ENCODE measurements at places on chromosomes 2 and 18.

GRCh38 chr2:78251708-78252107 lies 729.5 kb upstream of the LRRTM4 start:
- DNase-seq, result no peak

DNA sequence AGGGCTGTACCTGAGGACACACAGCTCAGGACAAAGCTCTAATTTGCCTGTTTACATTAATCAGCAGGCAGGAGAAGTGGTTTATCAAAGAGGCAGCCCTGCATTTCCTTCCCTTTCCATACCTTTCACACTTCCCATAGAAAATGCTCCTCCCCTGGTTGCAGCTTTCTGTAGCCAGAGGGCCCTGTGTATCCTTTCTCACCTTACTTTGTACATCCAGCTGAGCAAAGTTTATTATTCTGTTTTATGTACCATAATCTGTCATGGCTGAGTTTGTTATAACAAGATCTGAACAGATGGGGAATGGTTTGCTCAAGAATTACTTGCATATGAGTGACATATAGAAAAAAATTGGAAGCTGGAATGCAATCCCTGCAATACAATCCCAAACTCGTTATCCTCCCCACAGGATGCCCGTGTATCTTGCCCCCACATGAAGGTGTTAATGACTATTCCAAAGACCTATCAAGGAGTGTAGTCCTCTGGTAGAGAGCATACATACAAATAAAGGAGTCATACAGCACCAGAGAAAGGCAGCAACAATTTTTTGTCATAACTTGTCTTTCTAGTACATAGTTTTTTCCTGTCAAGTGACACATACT lies 1025.8 kb upstream of the KLHL29 start:
- no peak for DNase-seq

GRCh38 chr2:239747274-239747673 lies 277.9 kb downstream of the NDUFA10 start:
- no peak for DNase-seq

DNA sequence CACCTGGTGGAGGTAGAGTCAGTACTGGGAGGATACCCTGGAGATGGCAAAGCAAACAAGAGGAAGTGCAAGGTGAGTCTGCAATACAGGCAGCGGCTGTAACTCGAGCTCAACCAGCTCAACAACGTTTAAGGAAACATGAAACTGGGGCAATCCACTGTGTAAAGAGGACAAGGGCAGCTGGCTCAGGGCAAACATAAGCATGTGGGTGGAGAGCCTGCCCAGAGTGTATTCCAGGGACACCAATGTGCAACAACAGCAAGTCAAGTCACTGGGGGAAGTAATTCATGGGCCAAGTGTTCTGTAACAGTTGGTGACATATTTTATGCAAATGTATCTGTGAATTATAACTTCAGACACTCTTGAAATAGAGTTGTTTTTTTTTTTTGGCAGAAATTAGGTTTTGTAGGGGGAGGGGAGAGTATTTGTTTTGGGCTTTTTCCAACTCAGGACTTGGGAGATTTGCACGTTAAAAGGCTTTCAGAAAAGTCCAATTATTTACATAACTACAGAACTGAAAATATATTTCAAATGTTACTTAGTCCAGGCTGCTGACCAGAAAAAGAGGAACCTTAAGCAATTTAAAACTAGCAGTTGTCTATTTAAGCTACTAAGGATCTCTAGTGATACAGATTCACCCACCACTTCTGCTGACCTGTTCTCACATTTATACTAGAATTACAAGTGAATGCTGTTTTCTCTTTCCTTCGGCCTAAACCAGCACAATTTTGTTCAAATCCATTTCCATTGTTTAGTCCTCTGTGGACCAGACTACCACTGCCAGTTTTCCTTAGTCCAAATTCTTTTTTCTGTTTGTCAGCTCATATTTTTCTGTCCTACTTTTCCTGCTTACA lies 18.6 kb downstream of the NRXN1 start:
- no peak for DNase-seq

DNA sequence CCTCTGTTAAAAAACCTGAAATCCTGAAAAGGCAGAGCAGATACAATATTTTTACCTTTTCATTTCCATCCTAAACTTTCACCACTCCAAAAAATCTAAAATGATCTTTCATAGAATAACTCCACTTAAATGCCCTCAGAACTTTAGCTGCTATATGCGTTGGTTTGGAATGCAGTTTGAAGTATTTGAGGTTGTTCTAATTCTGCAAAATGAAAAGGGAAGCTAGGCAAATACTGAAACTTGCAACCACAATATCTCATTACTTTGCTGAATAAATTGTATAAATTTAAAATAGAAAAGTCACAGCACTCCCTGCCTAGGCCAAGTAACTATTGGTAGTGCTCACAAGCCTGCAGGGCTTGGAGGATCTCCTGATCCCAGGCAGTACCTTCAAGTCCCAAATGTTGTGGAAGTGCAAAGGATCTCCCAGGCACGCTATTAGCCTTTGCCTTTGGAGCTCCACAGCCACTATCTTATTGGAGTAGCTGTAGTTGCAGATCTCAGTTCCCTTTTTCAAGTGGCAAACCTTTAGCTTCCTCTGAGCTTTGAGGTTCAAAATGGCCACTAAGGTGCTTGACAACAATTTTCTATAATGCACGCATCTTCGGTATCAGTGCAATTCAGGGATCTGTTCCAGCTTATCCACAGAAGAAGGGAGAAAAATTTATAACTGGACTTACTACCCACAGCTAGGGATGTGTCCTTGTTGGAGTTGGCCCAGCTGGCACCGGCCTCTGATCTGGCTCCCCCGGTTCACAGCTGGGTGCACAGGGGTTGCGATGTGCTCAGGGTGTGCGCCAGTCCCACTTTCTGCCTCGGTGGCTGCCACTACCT lies 43.4 kb upstream of the ANKRD62 start:
- no peak for DNase-seq

DNA sequence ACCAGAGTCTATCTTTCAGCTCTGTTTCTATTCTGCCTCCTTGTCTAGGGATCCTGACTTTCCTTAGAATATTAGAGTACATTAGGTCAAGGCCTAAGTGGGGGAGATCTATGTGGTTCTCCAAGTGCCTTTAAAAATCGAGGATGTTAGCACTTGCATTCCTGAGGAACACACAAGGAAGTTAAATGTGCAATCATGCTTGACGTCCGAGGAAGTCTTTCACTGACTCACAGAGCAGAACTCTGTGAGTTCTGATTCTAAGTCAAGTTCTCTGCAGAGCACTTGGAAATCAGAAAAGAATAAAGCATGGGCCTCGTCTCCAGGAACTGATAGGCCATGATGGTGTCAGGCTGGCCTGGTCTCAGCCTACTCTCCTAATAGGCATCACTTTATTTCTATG lies 17.2 kb downstream of the FHOD3 start:
- no peak for DNase-seq

DNA sequence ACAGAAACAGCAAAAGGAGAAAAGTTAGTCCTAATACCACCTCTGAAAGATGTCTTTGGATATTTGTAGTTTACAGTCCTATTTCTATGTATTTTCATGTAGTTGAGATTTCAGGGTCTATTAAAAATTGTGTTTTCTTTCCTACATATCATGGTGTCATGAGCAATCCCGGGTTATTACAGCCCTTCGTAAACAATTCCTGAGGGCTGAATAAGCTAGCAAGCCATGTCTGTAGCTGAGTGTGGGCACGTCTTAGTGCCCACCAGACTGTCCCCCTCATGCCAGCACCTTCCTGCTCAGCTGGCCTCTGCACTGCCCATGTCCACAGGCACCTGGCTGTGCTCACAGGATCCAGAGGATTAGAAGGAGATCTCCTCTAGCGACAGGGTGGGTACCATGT lies 60.6 kb downstream of the CTIF start:
- no peak for DNase-seq

GRCh38 chr18:34039201-34039600 lies 185.5 kb downstream of the NOL4 start:
- DNase-seq, result no peak

- no peak for DNase-seq
Measured at GRCh38 chr2:55917117-55917516, 6.5 kb downstream of the EFEMP1 start.

GRCh38 chr18:13496691-13497281 lies 229.6 kb downstream of the FAM210A start:
- no peak for DNase-seq

DNA sequence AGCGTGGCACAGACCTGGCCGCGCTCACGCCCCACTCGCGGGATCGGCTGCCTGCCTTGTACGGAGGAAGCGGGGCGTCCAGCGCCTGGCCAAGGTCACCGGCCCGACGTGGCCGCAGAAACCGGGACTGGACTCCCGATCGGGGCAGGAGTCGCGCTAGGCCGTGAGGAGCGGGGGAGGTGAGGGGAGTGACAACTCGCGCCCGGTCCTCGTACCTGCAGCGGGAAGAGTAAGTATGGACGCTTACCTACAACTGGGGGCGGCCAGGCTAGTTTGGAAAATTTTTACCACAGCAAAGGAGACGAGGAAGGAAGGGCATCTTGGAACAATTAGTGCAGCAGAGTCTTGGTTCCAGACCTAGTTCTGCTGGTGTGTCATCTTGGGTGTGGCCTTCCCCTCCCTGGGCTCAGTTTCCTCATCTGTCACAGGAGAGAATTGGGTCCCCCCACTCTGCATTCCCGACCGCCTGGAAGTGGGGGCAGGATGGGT lies 693 bp downstream of the UBE2F start:
- no peak for DNase-seq

- no peak for DNase-seq
Measured at GRCh38 chr2:33503002-33503401, 26.6 kb downstream of the RASGRP3 start.

DNA sequence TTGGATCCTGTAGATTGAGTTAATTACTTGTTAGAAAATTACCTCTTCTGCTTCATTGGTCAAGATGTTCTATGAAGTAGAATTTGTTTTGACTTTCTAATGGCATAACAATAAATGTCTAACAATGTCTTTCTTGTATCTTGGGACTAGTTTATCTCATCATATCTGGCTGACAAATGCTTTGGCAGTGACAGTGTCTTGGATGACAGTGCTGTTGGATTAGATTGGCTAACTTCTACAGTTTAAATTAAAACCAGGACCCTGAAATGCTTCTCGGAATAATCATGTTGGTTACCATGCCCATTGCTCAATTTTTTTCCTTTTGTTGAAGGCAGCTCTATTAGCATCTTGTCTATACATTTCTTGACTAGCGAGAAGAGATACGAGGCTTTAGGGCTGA lies 176.9 kb downstream of the PARD3B start:
- DNase-seq, result no peak

GRCh38 chr2:85545780-85546240 lies 6.8 kb downstream of the MAT2A start:
- no peak for DNase-seq

GRCh38 chr2:148721991-148722777 lies 77.6 kb downstream of the EPC2 start:
- no peak for DNase-seq

- DNase-seq, result no peak
Measured at GRCh38 chr18:30465096-30465495, 577.4 kb downstream of the DSC3 start.

- no peak for DNase-seq
Measured at GRCh38 chr2:19545507-19545906, 187.1 kb upstream of the OSR1 start.

DNA sequence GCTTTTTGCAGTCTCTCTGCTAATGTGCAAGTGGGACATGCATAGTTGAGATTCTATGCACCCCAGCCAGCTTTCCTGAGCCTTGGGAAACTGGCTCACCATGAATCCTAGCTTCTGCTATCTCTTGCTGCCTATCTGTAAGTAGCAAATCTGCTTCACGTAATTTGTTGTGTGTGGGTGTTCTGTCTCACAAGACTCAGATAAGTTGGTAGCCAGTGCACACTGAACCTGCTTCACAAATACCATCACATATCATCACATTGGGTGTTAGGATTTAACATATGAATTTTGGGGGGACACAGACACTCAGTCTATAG lies 13.9 kb upstream of the VRK2 start:
- no peak for DNase-seq

GRCh38 chr2:67904966-67905365 lies 157.8 kb downstream of the C1D start:
- DNase-seq, result no peak

GRCh38 chr2:186518945-186519344 lies 32.9 kb downstream of the ZC3H15 start:
- DNase-seq, result no peak

- no peak for DNase-seq
Measured at GRCh38 chr2:102057502-102058292, 65.9 kb downstream of the IL1R2 start.

DNA sequence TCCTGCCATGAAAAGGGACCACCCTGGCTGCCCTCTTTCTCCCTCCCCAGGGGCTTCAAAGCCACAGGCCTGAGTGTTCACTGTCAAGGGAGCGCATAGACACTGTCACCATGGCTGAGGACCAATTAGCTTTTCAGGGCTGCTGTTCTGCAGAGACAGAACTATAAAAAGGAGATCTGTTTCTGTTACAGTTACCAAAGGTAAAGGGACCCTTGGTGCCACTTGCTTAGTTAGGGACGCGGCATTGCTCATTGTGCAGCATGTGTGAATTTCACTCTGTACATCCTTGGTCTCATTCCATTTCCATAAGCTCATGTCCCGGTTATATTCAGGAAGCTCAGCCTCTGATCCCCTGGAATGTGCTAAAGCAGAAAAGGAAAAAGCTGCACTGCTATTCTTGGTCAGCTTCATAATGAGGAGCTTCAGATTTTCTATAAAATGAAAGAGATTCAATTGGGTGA lies 55.5 kb upstream of the RNF152 start:
- DNase-seq, result no peak

- no peak for DNase-seq
Measured at GRCh38 chr2:29222381-29223179, 107.4 kb downstream of the CLIP4 start.

GRCh38 chr2:231662028-231662810 lies 46.1 kb upstream of the PTMA start:
- peak; percentile 95 for DNase-seq

- no peak for DNase-seq
Measured at GRCh38 chr2:85854897-85855296, 33.9 kb downstream of the ST3GAL5 start.

DNA sequence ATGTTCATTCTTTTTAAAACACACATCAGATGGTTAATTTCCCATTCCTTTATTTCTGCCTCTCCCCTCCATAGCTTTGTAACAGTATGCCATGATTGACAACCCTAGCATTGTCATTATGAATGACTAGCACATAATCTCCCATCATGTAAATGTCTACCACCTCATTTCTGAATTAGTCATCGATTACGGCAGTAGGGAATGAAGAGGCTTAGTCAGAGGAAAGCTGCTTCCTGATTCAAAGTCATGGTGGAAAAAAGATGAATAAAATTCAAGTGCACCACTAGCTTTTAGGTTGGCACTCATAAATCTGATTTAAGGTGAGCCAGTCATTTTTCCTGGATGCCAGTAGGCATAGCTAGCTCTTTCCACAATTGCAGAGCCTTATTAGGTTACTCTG lies 19.1 kb upstream of the ACMSD start:
- DNase-seq, result no peak

GRCh38 chr2:155043097-155043496 lies 344.6 kb downstream of the KCNJ3 start:
- DNase-seq, result no peak

DNA sequence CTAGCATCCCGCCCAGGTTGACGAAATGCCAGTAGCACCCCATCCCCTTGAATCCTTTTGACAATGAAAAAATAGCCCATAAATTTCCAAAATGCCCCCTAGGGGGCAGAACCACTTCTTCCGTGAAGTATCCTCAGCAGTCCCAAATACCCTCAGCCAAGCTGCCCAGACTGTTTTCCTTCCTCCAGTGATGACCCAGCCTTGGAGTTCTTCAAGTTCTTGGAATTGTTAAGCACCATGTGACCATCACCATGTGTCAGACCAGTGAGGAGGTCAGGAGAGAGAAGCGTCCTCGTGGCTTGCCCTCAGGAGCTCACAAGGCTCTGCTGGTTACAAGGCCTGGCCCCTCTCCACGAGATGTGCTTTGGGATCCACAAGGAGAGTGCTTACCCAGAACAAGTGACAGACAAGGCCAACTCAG lies 1.4 kb upstream of the SLC23A3 start:
- no peak for DNase-seq

Measured in stimulated activated CD8-positive, alpha-beta memory T cell treated with anti-CD3 and anti-CD28 coated beads, Interleukin-15, amount 100 ng/mL, for 24 hours (primary cell).